Muscle of back (tissue), 13 donors: ENCODE measurements at places on chromosomes 7 and 10. TPM values are rescaled to one million over a fixed set of nuclear protein-coding genes. Genes with fewer than 3 reads are reported as not detected.

GRCh38 chr10:121032460-121032859 is 181.3 kb downstream of the WDR11 start:
- DNase-seq: no peak

GRCh38 chr10:5476918-5477525 is 22.3 kb downstream of the CALML5 start:
- DNase-seq: no peak

DNA sequence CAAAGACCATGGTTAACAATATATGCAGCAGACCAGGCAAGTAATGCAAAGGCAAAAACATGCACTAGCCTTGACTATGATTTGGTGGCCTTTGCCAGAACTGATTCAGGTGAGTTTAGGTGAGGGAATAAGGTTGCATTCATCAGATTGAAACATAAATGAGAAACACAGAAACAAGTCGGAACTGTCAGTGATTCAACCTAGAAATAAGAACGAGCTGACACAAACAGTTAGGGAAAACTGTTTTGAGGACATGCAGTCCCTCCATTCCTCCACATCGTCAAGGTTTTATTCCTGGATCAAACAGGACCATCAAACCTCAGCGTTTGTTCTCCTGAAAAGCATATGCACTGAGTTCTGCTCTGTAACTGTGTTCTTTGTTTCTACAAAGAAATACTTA is 1.8 kb downstream of the ZNF248 start:
- peak; percentile 7 for DNase-seq

- DNase-seq: no peak
These were observed 83.6 kb downstream of the ICA1 start for GRCh38 chr7:8178353-8178752.

The VAX1 gene
- 0.08 TPM for polyA plus RNA-seq

GRCh38 chr10:54691331-54691730 is 109.7 kb downstream of the PCDH15 start:
- no peak for DNase-seq

DNA sequence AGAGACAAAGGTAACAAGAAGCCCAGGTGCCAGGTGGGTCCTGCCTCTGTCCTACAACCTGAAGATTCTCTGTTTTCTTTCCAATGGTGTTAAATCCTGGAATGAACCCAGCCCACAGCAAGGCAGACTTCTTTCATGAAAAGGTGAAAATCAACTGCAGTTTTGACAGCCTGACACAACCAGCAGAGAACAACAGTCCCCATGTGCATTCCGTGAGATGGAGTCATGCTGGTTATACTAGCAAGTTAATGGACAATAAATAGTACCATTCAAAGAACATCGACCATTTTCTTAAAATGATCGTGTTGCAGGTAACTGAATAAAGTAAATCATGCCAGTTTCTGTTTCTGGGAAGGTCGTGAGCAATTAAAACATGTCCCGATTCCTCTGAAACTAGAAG is 131.5 kb downstream of the SFMBT2 start:
- DNase-seq: no peak

The KNDC1 gene
- polyA plus RNA-seq: 4.2 TPM

DNA sequence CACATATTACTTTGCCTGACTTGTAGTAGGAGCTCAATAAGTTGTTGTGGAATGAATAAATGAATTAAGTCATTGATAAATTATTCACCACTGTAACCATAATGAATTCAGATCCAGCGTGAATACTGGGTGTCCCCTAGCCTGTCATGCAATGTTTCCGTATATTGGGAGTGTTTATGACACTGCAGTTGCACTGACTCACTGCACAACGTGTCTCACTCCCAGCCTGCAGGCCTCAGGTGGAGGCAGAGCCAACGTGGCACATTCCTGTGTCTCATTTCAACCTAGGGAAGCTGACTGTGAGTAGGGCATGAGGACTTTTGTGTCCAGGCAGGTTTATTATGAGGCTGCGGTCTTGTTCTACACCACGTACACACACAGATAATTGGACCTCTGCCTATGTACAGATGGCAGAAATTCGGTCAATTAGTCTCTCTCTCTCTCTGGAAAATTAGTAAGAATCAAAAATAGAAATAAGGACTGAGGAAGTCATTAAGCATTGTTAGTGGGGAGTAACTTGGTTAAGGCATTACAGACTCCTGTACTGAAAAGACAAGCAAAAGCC is 299.1 kb upstream of the IGFBP3 start:
- no peak for DNase-seq

GRCh38 chr7:8117195-8117594 is 144.8 kb downstream of the ICA1 start:
- no peak for DNase-seq

DNA sequence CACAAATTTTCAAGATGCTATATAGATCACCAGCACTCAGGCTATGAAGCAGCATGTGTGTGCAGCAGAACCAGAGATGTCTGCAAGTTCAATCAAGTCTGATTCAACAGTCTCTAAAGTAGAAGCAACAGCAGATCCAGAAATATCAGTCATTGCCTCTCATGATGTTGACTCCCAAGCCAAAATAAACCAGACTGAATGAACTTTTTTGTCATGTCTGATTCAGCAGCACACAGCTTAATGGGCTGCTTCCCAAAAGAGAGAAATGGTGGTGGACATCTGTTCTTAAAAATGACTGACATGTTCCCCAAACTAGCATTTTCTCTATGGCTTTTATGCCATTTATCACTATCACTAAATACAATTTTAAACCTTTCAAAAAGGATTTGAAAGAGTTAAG is 53.8 kb downstream of the TMEM26 start:
- DNase-seq: no peak

The IDI2 gene
- polyA plus RNA-seq: not detected
